ENCODE measurements at places on chromosomes 1 and 21. TPM values are rescaled to one million over a fixed set of nuclear protein-coding genes. Genes with fewer than 3 reads are reported as not detected.

Gene FMOD
- total RNA-seq = 1.7 TPM

Gene LIN28A
- 1.1 TPM for total RNA-seq

DNA sequence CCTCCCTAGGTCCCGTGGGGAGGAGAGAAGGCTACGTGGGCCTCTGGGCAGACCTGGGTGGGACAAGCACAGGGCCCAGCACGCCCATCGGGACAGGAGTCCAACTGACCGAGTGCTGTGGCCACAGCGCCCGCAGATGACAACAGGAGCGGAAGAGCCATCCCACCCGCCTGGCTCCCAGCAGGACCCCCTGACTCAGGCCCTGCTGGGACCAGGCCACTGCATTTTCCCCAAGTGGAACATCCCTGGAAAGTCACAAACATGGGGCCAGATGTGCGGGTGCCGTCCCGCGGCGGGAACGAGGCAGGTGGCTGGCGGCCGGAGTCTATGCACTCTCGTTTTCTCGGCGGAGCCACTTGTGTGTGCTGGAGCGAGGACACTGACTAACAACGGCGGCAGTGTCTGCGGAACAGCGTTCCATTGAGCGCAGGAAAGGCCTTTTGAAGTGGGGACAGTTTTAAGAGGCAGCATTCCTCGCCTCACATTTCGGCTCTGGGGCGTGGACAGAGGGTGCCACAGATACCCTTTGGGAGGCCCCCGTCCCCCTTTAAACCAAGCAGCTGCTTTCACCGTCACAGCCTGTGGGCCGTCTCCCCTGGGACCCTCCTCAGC is 93.7 kb upstream of the ARHGEF16 start:
- no peak for DNase-seq

Gene NOL9
- 11.1 TPM for total RNA-seq

GRCh38 chr1:99645699-99646531 is at the start of gene PALMD:
TSS of gene PALMD (plus strand) at chr1:99646113. CDS start at chr1:99646318, 205 bp downstream.
- DNase-seq = peak; percentile 72

GRCh38 chr1:87834151-87834550 is 505.5 kb downstream of the LMO4 start:
- no peak for DNase-seq

GRCh38 chr21:45420061-45421041 is 15.4 kb downstream of the COL18A1 start:
- DNase-seq = no peak
